ENCODE measurements at places on chromosomes 7 and 10.

GRCh38 chr7:34059136-34059828 is 153.9 kb downstream of the BMPER start:
- DNase-seq = no peak

DNA sequence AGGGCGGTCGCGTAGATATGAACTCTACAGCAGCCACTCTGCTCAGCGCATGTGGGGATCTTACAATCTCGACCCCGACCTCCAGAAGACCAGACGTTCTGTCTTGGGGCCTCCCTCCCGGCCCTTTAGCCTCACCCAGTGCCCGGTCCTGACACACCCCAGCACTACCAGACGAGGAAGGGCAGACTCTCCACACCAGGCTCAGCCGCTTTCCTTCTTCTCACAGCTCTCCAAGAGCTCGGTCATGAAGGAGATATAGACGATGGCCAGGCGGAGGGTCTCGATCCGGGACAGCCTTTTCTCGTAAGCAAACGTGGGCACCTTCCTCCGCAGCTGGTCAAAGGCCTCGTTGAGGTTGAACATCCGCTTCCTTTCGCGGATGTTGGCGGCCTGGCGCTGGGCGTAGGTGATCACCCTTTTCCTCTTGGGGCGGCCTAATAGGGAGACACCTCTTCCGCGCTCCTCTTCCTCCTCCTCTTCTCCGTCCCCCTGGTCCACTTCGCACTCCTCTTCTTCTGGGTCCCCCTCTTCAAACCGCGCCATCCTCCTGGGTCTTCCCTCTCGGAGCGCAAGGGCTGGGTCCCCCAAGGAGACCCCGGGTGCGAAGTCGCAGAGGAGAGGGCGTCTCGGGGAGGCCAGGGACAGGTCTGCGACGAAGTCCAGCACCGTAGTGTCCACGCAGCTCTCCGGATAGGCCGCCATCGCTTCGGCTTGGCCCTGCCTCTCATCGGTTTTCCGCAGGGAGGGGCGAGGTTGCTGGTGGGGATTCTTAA is at the start of gene FERD3L:
FERD3L (minus strand) TSS at position 761 of the 773 bp plus-strand sequence; CDS start at position 702, 59 bp downstream.
- DNase-seq = no peak

- no peak for DNase-seq
Measured at GRCh38 chr10:89773081-89773480, 71.7 kb downstream of the KIF20B start.

GRCh38 chr10:71727738-71728737 is 8.5 kb upstream of the C10orf105 start:
- no peak for DNase-seq

GRCh38 chr10:71659737-71660136 is 59.8 kb downstream of the C10orf105 start:
- DNase-seq = no peak

- no peak for DNase-seq
Measured at GRCh38 chr10:61356354-61356753, 96.8 kb downstream of the TMEM26 start.

DNA sequence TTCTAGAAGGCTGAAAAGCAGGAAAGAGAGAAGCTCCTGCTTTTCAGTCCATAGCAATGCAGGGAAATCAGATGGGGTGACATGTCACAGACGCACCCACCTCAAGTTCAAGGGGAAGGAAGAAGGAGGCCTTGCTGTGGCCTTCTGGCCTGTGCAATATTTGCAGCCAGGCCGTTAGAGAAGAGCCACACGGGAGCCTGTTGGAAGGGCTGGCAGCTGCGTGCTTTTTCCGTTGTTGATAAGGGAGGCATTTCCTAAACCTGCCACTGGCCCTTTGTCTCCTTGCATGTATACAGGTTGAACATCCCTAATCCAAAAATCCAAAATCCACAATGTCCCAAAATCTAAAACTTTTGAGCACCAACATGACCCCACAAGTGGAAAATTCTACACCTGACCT is 492.5 kb upstream of the ZMIZ1 start:
- DNase-seq = no peak

DNA sequence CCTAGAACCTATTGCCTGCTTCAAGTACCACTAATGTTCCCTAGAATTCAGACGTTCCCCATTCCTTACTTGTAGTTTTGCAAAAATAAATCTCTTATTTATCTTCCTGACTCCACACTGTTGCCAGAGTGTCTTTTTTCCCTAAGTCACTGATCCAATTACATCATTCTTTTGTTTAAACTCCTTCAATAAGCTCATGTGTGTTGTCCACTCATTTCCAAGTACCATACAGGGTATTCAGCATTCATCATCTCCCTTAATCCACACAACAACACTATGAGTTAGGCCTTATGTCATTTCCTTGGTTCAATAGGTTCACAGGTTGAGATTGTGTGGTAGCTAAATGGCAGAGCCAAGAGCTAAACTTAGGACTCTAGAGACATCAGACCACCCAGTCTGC is 119.9 kb upstream of the RHOBTB1 start:
- no peak for DNase-seq

- DNase-seq = no peak
Measured at GRCh38 chr10:50968386-50969091, 83.1 kb upstream of the A1CF start.

DNA sequence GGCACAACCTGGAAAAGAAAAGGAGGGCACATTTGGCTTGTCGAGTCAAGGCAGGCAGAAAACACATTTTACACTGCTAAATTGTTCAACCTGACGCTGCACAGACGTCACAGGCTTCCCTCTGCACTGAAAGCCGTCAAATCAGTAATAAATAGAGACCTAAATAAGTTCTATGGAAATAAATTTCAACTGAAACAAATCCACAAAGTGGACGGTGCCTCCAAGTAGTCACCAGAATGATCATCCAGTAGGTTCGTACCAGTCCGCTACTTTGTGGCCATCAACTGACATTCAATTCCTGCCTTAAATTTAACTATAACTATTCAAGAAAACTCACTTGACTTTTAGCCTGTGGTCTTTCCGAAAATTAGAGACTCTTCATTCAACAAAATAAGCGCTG is 49.0 kb downstream of the NPVF start:
- no peak for DNase-seq

DNA sequence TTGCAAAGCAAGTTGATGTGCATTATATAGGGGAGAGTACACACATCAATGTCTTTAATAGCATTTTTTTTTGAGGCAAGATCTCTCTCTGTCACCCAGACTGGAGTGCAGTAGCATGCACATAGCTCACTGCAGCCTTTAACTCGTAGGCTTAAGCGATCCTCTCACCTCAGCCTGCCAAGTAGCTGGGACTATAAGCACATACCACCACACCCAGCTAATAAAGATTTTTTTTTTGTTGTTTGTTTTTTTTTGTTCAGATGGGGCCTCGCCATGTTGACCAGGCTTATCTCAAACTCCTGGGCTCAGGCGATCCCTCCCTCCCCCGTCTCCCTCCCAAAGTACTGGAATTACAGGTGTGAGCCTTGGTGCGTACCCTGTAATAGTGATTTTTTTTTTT is 1.5 kb downstream of the UMAD1 start:
- DNase-seq = no peak

DNA sequence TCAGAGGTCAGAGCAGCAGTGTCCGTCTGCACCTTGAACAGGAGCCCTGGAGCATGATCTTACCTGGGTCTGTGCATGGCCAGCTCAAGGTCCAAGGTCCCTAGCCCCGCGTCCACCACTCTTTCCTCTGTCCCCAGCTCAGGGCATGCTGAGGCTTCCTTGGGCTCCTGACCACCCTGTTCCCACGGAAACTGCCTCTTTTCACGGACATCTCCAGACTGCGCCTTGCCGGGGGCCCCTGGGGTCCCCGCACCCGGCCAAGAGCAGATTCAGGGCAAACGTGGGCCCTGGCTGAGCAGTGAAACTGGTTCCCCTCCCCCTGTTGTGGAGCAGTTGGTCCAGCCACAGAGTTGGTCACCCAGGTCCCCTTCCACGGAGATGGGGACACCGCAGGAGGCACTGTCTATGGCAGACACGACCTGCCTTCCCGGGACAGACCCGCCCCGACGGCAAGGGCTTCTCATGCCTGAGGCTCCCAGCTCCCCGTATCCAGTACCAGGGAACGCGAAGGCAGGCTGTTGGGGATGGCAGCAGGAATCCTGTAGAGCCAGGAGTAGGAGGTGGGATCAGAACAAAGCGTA is 217.4 kb upstream of the PPP2R2D start:
- no peak for DNase-seq

- peak; percentile 70 for DNase-seq
Measured at GRCh38 chr7:129091484-129092002, 36.6 kb upstream of the TNPO3 start.

Measured in SHP77 (cell line).